ENCODE measurements at places on chromosomes 3 and 15. TPM values are rescaled to one million over a fixed set of nuclear protein-coding genes. Genes with fewer than 3 reads are reported as not detected.

- H3K27ac ChIP-seq = no peak overlapping the region
- no peak overlapping the region for H3K4me3 ChIP-seq
- H3K27me3 ChIP-seq = no peaks in the 10 kb centered on the region
- DNase-seq = no peak
- peaks cover 19% of the 10 kb centered on the region for H3K4me1 ChIP-seq
- H3K36me3 ChIP-seq = no peaks in the 10 kb centered on the region
These were observed 10.2 kb upstream of the MAPK6 start for GRCh38 chr15:52008698-52009434.

GRCh38 chr3:58645726-58646125, 20.8 kb downstream of the FAM3D start:
- no peaks in the 10 kb centered on the region for H3K36me3 ChIP-seq
- H3K4me3 ChIP-seq = no peak overlapping the region
- no peak for DNase-seq
- no peak overlapping the region for H3K27ac ChIP-seq
- H3K4me1 ChIP-seq = peaks cover 3% of the 10 kb centered on the region
- H3K27me3 ChIP-seq = no peaks in the 10 kb centered on the region

DNA sequence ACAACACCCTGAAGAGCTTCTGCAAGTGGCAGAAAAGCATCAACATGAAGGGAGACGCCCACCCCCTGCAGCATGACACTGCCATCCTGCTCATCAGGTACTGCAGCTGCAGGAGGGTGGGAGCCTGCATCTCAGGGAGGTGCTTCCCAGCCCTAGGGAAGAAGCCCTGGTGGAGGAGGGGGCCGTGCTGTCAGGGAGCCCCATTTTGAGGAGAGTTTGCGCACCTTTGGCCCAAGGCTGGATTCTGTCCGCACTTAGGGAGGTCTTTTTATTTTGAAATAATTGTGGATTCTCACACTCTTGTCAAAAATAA, 42.1 kb downstream of the SAXO2 start:
- no peak overlapping the region for H3K27ac ChIP-seq
- H3K36me3 ChIP-seq = no peaks in the 10 kb centered on the region
- no peak overlapping the region for H3K4me3 ChIP-seq
- H3K4me1 ChIP-seq = peaks cover 5% of the 10 kb centered on the region
- DNase-seq = no peak

Gene LMOD3
- total RNA-seq = not detected

Gene DPH3
- 21.4 TPM for total RNA-seq

Gene TLR9
- total RNA-seq = not detected

Gene DPPA2
- total RNA-seq = not detected

DNA sequence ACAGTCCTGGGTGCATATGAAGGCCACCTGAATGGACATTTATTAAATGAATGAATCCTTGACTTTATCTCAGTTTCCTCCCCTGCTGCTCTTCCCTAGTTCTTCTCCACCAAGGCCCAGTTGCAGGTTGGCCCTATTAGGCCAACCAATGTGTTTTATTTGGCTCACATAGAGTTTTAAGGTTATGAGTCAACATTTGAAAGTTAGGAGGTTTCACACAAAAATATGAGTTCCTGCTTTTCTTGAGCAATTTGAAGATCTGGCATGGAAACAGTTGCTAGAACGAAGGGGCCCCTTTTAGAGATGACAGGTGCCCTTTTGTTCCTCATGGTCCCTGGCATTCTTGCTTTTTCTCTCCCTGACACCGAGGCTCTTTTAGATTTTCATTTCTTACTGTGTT, 83.0 kb upstream of the PDZRN3 start:
- no peak overlapping the region for H3K4me3 ChIP-seq
- H3K36me3 ChIP-seq = no peaks in the 10 kb centered on the region
- H3K27me3 ChIP-seq = no peaks in the 10 kb centered on the region

DNA sequence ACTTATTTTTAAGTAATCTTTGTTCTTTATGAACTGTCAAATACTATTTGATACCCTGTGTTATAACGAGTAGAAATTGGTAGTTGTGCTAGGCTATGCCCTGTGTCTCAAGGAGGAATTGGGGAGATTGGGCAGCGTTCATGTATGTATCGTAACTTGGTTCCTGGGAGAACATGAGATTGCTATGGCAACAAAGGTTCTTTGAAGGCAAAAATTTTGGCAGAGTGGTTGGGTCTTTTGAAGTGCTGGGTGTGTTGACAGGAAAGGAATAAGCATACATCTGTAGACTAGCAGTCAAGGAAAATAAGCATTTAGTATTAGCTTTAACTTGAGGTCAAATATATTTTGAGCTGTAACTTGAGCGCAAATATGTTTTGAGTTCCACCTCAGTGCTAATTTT, 45.3 kb downstream of the TCF12 start:
- DNase-seq = no peak
- H3K27ac ChIP-seq = no peak overlapping the region
- H3K27me3 ChIP-seq = no peaks in the 10 kb centered on the region
- no peak overlapping the region for H3K4me3 ChIP-seq
- H3K36me3 ChIP-seq = no peaks in the 10 kb centered on the region

Gene NTRK3
- 0.72 TPM for total RNA-seq

DNA sequence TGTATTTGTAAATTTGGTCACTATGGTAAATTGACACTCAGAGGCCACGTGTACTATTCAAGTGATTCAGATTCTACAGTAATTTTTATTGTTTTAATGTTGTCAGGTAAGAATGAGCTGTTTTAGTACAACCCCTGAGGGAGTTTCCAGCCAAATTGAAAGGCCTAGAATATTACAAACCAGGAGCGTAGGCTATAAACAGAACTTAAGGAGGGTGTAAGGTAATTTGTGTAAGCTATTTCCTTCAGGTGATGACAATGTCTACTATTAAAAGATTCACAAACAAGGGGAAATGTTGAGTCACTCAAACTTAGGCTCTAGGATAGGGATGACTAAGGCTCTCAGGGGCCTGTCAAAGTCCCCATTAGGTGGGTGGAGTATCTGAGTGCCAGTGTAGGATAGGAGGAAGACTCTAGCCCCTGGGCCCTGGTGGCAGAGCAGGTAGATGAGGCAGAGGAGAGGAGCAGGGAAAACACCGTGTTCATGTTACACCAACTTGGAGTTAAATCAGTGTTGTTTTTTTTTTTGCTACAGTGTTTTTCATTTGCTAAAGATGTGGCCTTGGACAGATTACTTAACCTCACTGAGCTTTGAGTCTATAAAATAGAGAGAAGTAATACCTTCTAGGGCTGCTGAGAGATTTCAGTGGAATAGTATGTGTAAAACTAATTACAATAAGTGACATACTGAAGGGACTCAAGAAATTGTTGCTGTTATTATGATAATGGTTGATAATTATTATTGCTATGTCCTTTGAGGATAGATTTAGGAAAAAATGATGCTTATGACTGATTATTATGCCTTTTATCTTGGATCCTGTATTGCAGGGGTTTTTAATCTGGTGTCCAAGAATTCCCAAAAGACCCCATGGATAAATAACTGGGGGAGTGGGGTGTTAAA, 10.3 kb downstream of the TM4SF1 start:
- H3K36me3 ChIP-seq = peaks cover 31% of the 10 kb centered on the region
- H3K27ac ChIP-seq = peak overlapping the region; percentile 45
- H3K4me3 ChIP-seq = no peak overlapping the region
- DNase-seq = no peak
- peaks cover 24% of the 10 kb centered on the region for H3K4me1 ChIP-seq

Gene RAD51
- 1.8 TPM for total RNA-seq

GRCh38 chr3:25782636-25782937, 656 bp downstream of the NGLY1 start:
- peak overlapping the region; percentile 70 for H3K27ac ChIP-seq
- no peaks in the 10 kb centered on the region for H3K27me3 ChIP-seq
- H3K4me3 ChIP-seq = peak overlapping the region; percentile 88
- DNase-seq = peak; percentile 89

DNA sequence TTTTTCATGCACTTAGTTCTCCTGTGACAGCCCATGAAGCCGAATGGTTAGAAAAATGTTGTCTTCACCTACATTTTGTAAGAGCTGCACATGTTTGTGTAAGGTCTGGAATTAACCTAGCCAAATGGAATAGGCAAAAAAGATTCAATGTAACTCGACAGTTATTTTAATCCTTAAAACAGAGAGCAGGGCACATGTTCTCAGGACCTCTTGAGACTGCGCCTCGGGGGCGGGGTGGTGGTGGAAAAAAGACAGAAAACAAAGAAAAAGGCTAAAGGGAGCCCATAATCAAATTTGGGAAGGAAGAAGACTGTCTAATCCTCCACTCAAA, 702 bp upstream of the CSNK1G1 start:
- peaks cover 13% of the 10 kb centered on the region for H3K4me1 ChIP-seq
- H3K27me3 ChIP-seq = no peaks in the 10 kb centered on the region

- H3K4me1 ChIP-seq = peaks cover 48% of the 10 kb centered on the region
- no peak overlapping the region for H3K4me3 ChIP-seq
- H3K27ac ChIP-seq = peak overlapping the region; percentile 67
- no peaks in the 10 kb centered on the region for H3K27me3 ChIP-seq
- H3K36me3 ChIP-seq = no peaks in the 10 kb centered on the region
These were observed 67.9 kb downstream of the ATP8B4 start for GRCh38 chr15:50050986-50051743.

DNA sequence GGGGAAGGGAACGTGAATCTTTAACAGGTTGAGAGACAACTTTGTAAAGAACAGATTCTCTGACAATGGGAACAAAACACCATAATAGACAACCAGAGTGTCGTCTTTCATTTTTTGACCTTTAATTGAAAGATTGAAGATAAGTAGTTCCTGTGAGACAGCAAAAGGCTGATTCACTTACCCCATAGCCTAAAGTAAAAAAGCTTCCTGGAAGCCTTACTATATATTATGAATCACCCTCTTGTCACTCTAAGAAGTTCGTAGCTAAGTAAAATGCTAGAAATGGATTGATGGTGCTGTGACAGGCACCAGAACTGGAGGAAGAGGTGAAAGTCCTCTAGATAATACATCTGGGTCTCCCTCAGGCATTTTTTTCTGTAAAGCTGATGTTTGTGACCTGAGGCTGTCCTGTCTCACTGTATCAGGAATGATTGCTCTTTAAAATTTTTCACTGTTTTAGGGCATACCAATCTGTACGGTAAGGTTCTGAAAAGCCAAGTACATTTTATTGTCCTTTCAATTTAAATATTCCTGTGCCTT, 824.6 kb upstream of the SEMA6D start:
- H3K36me3 ChIP-seq = no peaks in the 10 kb centered on the region
- no peak overlapping the region for H3K4me3 ChIP-seq
- no peak overlapping the region for H3K27ac ChIP-seq
- H3K4me1 ChIP-seq = no peaks in the 10 kb centered on the region

DNA sequence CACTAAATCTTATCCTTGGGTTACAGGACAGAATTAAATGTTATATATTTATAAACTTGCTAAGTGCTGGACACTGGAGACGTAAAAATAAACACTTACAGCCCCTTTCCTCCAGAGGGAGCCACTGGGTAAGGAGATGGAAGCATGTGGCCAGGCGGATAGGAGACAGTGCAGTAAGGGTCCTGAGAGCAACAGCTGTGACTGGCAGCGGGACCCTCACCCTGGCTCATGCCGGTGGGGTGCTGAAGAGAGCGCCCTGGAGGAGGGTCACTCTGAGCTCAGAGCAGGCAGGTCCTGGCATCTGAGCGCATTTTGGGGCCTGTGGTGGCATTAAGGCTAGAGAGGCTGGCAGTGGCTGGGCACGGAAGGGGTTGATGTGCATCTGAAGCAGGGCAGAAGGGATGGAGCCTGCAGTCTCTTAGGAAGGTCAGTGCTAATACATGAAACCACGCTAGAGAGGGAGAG, 16.0 kb downstream of the SEC61A1 start:
- DNase-seq = peak; percentile 83
- no peak overlapping the region for H3K27ac ChIP-seq
- no peak overlapping the region for H3K4me3 ChIP-seq
- H3K36me3 ChIP-seq = peaks cover 96% of the 10 kb centered on the region
- no peaks in the 10 kb centered on the region for H3K4me1 ChIP-seq

- peaks cover 4% of the 10 kb centered on the region for H3K27me3 ChIP-seq
- H3K36me3 ChIP-seq = no peaks in the 10 kb centered on the region
- H3K4me1 ChIP-seq = no peaks in the 10 kb centered on the region
- DNase-seq = no peak
These were observed 306.4 kb upstream of the STT3B start for GRCh38 chr3:31226346-31226745.

- DNase-seq = no peak
- peak overlapping the region; percentile 10 for H3K27ac ChIP-seq
- H3K4me3 ChIP-seq = no peak overlapping the region
- peaks cover 11% of the 10 kb centered on the region for H3K4me1 ChIP-seq
These were observed 15.3 kb upstream of the EBLN2 start for GRCh38 chr3:73046195-73046594.

DNA sequence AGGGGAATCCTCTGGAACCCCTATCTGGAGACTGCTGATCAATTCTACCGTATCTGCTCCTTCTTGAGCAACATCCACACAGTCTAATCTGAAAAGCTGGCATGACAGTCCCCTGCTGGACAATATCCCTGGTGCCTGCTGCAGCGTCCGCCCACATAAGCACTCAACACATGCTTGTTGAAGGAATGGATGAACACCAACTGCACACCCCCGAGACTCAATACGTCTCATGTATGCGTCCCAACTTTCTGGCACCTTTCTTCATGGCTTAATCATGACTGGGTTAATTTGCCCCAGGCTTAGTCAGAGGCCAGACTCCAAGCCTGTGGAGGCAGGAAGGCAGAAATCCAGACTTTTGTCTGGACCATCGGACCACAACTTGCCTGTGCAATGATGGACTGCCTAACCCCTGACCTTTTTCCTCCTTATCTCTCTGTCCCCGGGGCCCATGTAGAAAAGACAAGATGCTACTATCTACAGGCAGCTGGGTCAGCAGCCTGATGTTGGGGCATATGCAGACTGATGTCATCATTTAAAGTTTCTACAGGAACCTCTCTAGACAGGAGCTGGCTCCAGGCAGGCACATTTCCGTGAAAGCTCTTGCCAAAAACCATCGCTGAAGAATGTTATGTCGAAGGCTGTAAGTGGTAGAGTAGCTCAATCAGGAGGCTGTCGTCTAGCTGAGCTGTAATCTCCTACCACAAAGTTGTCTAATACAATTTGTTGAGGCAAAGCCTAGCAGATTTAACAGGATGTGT, 114.1 kb upstream of the TPM1 start:
- H3K27me3 ChIP-seq = no peaks in the 10 kb centered on the region
- peak overlapping the region; percentile 93 for H3K27ac ChIP-seq
- no peaks in the 10 kb centered on the region for H3K36me3 ChIP-seq
- no peak overlapping the region for H3K4me3 ChIP-seq
- peaks cover 44% of the 10 kb centered on the region for H3K4me1 ChIP-seq

Gene TSEN2
- 13.0 TPM for total RNA-seq

Gene ABTB1
- total RNA-seq = 17.7 TPM

Gene C2CD4B
- total RNA-seq = not detected

DNA sequence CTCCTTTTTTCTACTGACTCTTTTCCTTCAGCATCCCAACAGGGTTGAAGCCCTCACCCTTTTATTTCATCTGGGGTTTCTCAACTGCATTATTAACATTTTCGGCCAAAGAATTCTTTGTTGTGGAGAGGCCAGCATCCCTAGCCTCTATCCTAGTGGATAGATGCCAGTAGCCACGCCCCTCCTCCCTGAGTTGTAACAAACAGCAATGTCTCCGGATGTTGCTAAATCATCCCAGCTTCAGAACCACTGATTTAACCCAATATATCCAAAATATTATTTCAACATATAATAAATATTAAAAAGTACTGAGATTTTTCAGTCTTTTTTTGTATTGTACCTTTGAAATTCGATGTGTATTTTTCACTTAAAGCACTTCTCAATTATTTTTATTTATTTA, 2.0 kb upstream of the RNF111 start:
- peak; percentile 11 for DNase-seq
- H3K27ac ChIP-seq = no peak overlapping the region
- peaks cover 5% of the 10 kb centered on the region for H3K27me3 ChIP-seq
- H3K36me3 ChIP-seq = no peaks in the 10 kb centered on the region
- H3K4me1 ChIP-seq = peaks cover 14% of the 10 kb centered on the region

- H3K27me3 ChIP-seq = no peaks in the 10 kb centered on the region
- H3K27ac ChIP-seq = no peak overlapping the region
- H3K4me1 ChIP-seq = peaks cover 3% of the 10 kb centered on the region
- DNase-seq = no peak
These were observed 980.3 kb downstream of the EPHA3 start for GRCh38 chr3:90087703-90088102.

Gene RNU5B-1
- not detected for total RNA-seq

Data from osteoblast (primary cell).